ENCODE measurements at places on chromosomes 6 and 20.

DNA sequence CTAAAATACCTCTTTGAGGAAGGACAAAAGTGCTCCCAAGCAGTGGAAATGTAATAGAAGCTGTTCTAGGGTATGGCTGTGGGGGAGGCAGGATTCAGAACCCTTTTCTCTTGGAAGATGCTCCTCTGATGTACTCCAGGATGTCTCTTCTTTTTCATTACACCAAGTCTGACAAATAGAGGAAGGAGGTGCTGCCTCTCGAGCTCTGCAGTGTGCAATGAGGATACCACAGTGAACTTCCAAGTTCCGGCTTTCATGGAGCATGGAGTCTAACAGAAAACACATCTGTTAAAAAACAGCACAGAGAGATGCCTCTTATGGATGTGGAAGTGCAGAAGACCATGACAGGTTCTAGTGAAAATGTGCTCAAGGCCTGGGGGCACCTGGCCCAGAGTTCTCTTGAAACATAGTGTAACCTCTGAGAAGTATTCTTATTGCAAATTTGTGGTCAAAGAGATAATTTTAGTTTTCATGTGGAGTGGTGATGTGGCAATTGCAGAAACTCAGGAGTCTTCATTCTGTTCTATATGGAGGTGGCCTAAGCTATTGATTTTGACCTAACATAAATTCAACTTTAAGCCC is 362.0 kb upstream of the CITED2 start:
- DNase-seq, result no peak

DNA sequence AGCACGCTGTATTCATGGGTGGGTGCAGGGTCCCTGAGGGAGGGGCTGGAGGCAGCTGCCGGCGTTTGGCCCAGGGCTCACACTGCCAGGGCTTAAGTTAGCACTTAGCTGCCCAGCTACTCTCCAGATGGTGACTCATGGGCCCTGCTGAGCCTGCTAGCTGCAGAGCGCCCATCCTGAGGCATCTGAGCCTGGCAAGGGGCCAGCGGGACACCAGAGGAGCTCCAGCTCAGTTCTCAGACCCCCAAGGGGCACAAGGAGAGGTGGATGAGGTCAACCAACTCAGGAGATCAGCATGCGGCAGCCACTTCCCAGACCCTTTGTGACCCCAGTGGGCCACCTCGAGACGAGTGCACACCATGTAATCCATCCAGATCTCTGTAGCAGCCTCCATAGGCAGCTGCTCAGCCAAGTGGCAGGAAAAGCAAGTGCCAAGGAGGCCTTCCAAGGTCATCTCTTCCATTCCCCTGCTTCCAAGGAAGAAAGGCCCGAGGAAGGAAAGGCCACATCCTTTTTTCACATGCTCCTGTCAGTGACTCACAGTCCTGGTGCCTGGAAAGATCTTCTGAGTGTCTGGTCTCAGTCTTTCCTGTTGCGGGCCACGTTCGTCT is 35.3 kb downstream of the FOXP4 start:
- no peak for DNase-seq

DNA sequence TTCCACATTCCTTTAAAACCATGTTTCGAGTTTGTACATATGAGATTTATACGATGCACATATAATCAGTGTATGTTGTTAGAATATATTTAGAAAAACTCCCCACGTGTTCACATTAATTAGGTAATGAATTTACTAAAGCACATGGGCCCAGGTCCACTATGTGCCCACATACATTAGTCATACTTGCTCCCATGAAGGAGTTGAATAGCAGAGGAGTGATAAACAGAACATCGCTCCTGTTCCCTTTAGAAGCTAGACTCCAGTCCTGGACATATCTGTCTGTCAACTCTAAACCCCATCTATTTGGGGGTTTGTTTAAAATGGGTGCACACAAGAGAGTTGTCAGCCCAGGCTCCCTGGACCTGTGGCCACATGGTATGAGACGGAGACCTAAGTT is 108.1 kb upstream of the TIAM2 start:
- DNase-seq, result no peak

DNA sequence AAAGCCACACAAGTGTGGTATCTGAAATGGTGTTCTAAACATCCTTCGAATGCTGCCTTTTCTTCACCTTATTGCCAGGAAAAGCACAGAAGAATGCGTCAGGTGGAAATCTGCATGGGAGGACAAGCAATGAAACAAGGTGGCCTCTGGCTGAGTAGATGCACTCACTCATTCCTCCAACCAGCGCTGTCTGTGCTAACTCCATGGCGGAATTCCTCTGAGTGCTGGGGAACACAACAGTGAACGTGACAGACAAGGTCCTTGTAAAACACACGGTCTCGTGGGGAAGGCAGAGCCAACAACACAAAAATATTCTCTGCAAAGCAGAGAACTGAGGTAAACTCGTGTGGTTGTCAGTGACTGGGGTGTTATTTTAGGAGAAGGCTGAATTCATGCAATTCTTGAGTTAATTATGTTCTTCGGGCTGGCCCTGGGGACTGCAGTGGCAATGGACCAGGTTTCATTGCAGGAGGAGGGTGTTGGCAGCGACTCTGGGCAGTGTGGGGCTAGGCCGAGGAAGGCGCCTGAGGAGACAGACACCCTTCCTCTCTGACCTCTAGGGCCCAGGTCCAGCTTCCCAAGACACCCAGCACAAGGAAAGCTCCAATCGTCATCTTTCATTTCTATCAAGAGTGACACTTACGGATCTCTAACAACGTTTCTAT is 339.7 kb downstream of the PRKN start:
- DNase-seq, result no peak

- DNase-seq, result no peak
Measured at GRCh38 chr6:2028457-2029038, 216.9 kb downstream of the GMDS start.

GRCh38 chr20:36106606-36107005 is 47.9 kb upstream of the EPB41L1 start:
- no peak for DNase-seq

DNA sequence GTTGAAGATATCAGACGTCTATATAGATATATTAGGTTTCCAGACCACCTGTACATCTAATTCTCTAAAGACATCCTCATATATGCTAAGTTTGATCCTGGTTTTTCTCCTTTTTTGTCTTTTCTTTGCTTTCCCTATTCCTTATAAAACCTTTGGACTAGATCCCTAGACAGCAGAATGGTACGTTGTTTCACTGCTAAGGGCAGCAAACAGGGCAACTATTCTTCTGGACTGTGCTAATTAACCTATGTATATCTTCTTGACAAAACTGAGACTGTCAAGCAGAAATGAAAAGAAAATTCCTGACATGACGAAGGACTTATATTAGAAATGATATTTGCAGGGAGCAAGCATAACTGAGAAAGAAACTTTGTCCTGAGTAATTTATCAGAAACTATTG is 19.1 kb downstream of the ME1 start:
- no peak for DNase-seq

DNA sequence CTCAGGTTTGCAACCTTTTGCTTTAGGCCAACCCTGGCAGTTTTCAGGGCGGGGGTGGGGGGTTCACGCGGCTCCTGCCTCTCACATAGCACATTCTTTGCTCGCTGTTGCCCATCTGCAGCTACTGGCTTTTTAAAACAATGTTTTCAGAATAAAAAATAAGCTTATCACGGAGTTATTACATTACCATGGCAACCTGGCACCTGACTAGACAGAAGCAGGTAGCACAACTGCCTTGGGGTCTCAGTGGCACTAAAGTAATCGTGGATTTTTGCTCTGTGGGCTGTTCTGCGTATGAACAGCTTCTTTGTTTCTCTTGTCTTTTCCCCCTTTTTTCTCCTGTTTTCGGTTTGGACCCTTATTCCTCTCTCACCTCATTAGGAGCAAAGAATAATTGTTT is 9.1 kb upstream of the MANBAL start:
- DNase-seq, result no peak

GRCh38 chr6:111242452-111242851 is 155.1 kb downstream of the SLC16A10 start:
- DNase-seq, result no peak

DNA sequence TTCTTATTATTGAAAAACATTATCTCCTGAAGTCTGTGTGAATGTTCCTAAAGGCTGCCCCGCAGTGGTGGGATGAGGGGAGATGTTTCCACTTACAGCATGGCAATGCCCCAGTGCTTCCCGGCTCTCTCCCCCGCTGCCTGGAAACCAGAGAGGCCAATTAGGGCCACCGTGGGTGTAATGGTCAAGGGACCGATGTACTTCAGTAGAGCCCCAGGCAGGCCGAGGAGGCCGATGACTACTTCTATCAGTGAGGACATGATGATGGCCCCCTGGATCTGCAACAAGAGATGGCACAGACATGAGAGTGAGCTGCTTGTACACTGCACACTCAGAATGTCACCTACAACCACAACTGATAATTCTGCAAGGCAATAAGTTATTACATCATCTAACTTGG is 117.8 kb downstream of the SLC23A2 start:
- no peak for DNase-seq

GRCh38 chr6:76166874-76167273 is 94.4 kb upstream of the IMPG1 start:
- no peak for DNase-seq

DNA sequence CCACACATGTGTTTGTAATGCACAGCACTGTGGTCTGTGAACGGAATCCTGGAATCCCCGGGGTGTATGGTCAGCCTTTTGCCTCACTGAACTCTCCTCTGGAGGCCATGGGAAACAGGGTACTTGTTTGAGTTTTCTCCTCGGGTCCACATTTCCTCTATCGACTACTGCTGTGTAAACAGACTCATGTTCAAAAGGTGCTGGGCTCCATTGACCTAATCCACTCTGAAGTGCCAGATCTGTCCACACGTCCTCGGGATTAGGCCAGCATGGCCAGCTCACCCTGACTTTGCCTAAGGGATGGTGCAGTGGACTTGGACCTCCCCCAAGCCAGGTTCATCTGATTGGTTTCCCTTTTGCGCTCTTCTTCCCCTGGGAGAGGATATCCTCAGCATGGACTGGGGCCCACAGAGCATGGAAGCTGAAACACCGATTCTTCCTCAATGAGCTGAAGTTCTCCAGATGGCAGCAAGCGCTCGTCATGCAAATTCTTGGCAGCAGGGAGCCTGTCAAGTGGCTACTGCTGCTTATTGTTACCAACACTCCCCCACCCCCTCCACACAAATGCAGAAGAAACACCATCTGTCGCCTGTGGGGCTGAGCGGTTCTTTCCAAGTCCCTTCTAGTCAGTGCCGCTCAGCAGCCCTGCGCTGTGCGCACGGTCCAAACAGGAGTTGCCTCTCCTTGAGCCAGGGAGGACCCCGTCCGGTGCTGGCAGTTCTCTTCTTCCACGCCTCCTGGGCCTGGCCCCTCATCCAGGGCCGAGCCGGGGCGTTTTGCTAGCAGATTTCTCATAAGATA is 292.6 kb upstream of the MARCKS start:
- DNase-seq, result peak; percentile 88

DNA sequence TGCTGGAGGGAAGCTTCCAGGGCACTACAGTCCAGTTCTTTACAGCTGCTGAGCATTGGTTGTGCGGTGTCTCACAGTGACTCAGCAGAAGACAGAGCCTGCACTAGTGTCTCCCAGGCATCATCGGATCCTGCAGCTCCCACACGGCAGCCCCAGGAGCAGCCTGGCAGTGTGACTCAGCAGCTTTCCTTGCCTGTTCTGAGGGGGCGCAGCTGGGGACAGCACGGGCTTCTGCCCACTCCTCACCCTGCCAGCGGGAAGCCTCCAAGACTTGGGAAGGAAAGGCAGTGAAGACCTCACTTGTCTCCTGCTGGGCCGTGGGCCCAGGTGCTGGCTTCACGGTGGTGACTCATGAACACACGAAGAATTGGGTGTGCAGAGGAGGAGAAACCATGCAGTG is 165.4 kb downstream of the SYNDIG1 start:
- no peak for DNase-seq

DNA sequence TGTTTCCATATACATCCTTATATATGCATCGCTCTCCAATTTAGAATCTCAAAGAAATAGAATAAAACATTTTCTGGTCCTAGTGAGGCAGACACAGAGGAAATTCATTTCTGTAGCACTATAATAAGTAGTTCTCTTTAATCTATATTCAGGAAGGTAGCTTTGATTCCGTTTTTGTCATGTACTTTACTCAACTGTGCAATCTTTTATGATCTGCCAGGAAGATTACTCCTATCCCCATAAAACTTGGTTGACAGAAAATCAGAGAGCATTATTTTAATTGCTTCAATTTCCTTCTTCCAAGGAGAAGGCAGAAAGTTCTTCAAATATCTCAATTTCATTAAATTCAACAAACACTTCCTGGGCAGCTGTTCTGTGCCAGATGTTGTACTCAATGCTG is 10.6 kb upstream of the CLIC5 start:
- DNase-seq, result no peak

- DNase-seq, result no peak
Measured at GRCh38 chr20:45899046-45899835, 8.1 kb downstream of the CTSA start.

DNA sequence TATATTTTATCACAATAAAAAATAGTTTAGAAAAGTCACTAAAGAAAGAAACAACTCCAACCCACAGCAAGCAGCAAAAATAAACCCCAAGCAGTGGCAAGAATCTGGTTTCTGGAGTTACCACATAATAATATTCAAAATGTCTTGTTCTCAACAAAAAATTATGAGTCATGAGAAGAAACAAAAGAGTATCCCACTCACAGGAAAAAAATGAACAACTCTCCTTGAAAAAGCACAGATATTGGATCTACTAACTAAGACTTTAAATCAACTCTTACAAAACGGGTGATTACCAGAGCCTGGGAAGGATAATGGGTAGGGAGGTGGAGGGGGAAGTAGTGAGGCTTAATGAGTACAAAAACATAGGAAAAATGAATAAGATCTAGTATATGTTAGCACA is 425.6 kb downstream of the PLCB1 start:
- DNase-seq, result no peak

GRCh38 chr20:38650010-38650409 is 48.4 kb downstream of the ARHGAP40 start:
- no peak for DNase-seq

DNA sequence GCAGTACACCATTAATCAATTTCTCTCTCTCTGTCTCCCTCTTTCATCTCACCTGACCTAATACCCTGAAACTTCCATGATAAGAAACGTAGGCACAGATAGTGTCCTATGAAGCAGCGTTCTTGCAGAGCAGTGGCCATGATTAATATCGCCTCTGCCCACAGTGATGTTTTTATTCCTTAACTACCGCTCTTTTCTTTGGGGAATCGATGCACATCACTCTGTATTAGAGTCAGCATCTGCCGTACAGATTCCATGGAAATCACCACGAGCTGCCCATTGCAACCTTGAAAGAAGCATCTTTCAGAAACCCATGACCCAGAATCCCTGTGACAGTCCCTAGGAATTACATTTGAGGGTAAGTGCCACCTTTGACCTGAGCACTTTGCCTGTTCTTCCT is 152.0 kb upstream of the ECI2 start:
- no peak for DNase-seq

DNA sequence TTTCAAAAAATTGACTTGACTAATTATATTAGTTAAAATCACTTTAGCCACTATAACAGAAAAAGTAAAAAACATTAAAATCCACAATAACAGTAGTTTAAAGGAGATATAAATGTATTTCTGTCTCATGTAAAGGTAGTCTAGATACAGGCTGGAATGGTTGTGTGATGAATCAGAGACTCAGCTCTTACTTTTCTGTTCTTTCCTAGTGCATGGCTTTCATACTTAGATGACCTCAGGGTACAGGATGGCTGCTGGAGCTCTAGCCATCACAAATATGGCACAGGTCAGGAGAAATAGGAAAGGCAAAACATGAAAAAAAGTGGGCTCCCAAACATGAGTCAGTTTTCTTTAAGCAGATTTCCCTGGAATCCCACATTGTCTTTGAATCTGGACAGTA is 157.7 kb upstream of the FLRT3 start:
- no peak for DNase-seq
